ENCODE measurements at places on chromosomes 12 and 14.

- no peak for DNase-seq
These were observed 70.9 kb downstream of the TBK1 start for GRCh38 chr12:64522807-64523206.

DNA sequence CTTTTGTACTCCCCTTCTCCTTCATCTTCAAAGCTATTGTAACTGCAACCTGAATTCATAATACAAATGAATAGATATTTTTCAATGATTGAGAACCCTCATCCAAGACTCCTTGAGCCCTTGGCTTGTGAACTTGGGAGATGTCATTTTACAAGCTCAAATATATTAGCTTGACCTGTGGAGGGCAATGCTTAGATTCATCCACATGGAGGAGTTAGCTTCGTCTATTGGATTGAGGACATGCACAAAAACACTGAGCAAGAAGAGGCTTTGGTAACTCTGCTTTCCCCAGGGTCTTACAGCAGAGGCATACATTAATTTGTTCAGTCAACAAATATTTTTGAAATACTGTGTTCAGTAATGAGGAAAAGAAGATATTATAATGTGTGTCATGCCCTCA, 101.1 kb downstream of the OTOGL start:
- no peak for DNase-seq

DNA sequence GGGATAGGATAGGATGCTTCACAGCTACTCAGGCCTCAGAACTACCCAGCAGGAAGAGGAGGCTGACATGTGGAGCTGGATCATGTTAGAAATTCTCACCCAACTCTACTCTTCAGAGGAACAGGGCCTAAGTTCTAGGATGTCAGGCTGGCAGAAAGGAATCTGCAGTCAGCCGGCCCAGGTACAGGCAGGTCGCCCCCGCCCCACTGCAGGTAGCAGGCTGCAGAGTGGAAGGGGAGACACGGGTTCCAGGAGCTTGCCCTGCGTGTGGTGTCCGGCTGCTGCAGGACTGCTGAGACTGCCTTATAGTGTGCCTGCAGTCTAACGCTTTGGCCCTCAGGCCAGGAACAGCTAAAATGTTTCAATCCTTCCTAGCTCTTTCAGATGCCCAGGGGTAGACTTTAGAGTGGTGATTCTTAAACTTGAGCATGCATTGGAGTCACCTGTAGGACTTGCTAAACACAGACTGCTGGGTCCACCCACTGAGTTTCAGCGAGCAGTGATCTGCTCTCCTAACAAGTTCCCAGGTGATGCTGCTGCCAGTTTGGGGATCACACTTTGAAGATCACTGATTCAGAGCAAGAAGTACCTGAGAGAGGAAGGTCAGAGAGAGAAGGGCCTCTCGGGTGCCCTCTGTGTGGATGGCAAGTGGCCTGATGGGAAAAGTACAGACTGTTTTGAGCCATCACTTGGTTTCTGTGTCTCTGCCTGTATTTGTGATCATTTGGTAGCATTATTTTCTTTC, 153.6 kb downstream of the PPM1H start:
- DNase-seq, result no peak

- no peak for DNase-seq
These were observed 70.6 kb upstream of the ESRRB start for GRCh38 chr14:76305268-76305826.

- DNase-seq, result no peak
These were observed 318.8 kb downstream of the NAV3 start for GRCh38 chr12:78149459-78149858.

DNA sequence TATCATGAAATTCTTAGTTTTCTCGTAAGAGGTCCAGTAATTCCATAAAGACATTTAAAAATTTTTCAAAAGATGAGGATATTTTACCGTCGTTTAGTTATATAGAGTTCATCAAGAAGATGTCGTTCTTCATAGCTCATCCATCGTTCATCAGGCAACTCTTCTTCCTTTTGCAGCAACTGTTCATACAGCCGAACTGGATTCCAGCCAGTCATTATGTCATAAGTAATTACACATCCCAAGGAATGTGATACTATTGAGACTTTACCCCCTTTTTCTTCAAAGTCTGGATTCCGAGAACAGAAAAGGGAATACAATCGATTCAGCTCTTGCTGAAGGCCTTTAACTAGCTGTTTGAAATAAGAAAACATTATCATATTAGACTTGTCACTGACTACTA, 90.3 kb downstream of the DDHD1 start:
- no peak for DNase-seq

DNA sequence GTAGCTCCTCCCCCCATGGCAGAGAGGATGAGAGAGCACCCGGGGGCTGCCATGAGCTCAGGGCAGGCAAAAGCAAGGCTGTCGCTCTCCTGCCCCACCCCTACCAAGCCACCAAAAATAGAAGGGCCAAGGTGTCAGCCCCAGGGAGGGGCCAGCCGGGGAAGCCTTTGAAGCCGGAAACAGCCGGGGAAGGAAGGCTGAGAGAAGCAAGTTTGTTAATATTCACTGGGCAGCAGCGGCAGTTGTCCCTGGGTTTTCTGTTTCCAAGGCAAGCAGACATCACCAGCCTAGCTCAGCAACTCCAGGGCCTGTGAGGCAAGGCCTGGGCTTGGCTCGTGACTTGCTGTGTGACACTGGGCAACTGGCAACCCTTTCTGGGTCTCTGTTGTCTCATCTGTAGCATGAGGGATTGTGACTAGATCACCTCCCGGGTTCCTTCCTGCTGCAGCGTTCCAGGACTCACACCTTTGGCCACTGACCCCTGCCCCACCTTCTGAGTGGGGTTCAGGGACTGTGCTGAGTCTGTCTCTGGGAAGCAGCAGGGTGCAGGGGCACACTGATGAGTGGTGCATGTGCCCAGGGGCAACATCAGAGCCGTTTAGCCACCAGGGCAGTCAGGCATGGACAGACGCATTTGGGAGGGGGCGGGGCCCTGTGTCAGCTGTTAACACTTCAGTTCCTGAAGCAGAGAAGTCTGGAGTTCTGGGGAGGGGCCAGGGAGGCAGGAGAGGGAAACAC, 24.3 kb downstream of the SYNDIG1L start:
- DNase-seq, result peak; percentile 80

GRCh38 chr12:122659579-122659978, 43.6 kb downstream of the HCAR2 start:
- DNase-seq, result no peak

DNA sequence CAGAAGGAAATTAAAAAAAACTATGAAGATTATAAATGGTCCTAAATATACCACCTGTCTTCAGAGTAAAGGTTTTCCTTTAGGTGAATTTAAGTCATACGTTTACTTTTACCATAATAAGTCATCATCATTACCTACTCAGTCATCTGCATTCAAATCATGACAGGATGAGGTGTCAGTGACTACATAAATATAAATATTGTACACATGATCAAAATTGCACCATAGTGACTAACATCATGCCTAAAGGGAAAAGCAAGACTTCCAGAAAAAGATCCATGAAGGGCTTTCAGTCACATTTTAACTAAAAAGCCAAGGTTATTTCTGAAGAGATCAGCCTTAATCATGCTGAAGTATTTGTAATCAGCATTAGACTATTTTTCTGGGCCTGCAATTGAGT, 759.9 kb upstream of the FLRT2 start:
- DNase-seq, result no peak

GRCh38 chr14:22991852-22992251, 9.5 kb upstream of the AJUBA start:
- DNase-seq, result no peak

DNA sequence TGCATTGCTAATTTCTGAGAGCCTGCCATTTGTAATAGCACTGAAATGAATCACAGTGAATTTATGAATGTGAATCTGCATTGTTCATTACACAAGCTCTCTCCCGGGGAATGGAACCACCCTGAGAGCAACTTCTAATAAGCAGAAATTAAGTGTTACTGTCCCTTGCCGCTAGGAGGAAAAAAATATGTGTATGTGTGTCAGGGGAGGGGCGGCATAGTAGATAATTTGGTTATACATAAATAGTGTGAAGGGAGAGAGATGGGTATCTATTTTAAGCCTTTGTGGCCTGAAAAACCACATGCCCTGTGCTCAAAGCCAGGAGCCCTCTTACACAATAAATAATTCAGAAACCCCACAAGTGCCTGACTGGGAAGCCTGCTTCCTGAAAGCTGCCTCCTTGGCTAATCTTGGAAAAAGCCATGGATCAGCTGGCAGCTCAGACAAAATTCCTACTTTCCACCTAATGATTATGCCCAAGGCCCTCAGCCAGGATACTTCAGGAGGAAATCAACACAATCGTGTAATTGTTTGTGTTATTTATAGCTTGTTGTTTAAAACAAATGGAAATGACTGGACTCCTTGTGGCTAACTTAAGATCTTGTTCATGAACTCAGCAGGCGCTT, 366.2 kb upstream of the KITLG start:
- DNase-seq, result no peak

GRCh38 chr12:64610660-64611340, 505 bp downstream of the RASSF3 start:
- DNase-seq, result peak; percentile 70

DNA sequence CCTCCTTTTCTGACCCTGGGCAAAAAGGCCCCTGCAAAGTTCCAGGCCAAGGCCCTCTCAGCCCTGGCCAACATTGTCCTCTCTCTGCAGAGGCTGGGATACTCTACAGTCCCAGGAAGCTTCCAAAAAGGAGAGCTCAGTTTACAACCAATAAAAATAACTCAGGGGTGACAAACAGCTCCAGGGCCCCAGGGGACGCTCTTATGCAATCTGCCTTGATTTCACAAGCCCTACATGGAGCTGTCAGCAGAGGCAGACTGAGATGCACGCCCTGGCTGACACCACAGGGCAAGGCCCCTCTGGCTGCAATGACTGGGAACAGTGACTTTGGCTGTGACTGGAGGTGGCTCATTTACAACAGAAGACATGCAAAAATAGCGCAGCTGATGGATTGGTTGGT, 129.0 kb upstream of the MED13L start:
- DNase-seq, result no peak

- no peak for DNase-seq
These were observed 135.8 kb upstream of the SCAF11 start for GRCh38 chr12:46126050-46126727.

DNA sequence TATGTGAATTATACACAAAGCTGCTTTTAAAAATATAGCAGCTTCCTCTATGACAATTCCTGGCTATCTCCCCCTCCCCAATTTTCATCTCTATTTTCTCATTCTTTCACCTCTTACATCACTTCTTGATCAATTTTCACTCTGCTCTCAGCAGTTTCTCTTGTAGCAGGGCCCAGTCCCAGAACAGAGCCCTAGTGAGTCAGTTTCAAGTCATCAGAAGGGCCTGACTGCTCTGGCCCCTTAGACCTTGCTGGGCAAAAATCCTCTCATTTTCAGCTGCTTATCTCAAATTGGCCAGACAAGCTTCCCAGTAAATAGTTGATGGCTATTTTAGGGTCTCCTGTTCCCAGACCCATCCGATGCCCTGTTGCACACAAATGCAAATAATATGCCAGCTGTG, 101.4 kb downstream of the TTC7B start:
- DNase-seq, result no peak

GRCh38 chr12:95380997-95381786, 92.8 kb upstream of the METAP2 start:
- no peak for DNase-seq

DNA sequence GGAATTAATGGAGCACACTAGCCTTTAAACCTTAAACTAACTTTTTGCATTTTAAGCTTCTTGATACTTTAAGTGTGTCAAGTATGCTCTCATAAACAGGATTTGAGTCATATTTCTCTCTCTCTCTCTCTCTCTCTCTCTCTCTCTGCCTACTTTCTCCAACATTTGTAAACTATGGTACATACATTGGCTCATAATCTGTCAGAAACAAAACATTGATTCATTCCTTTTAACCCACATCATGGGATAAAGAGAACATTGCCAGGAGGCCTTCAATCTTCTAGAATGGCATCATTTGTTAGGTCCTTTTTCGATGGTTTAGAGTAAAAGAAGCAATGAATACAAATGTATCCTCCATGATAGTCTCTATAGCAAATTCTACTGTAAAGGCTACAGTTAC, 81.6 kb upstream of the RERGL start:
- DNase-seq, result no peak

- no peak for DNase-seq
These were observed 109.3 kb downstream of the NAV3 start for GRCh38 chr12:77940011-77940423.

GRCh38 chr12:77406219-77406905, 341.0 kb upstream of the E2F7 start:
- DNase-seq, result no peak

- DNase-seq, result no peak
These were observed 9.3 kb upstream of the ESR2 start for GRCh38 chr14:64303471-64303917.

DNA sequence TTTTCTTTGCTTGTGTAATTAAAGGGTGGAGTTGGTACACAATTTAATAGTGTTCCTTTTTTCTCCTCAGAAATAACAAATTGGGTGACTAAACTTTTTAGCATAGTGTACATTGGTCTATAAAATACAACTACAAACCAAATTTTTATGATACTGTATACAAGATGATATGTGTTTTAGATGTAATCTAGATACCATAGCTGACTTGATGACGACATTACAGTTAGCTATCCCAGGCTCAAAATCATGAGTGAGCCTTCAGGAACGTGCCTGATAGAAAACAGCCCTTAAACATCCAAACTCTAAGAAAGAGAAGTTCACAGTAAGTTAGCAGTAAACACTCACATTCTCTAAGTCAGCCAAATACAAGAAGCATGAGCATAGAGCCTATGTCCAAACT, 99.0 kb upstream of the SSTR1 start:
- no peak for DNase-seq

DNA sequence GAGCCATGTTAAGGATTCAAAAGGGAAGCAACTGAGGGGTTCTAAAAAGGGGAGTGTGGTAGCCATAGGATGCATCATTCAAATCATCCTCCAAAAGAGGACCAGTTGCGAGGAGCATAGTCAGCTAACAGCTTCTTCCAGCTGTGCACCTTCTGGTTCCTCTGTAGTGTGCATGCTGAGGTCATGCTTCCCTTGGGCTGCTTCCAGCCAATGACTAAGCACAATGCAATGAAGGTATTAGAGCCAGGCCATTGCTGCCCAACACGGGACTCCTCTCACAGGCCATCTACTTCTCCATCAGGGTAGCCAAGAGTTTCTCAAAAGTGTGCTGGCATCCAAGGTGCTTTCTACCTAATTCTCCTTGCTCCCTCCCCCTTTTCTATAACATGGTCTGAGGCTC, 69.2 kb upstream of the ARID2 start:
- no peak for DNase-seq

GRCh38 chr12:46153268-46153872, 115.5 kb downstream of the SLC38A1 start:
- no peak for DNase-seq

Measured in activated CD4-positive, alpha-beta T cell treated with anti-CD3 and anti-CD28 coated beads, Interleukin-2, amount 10 ng/mL, durations not matched to agents 7 days and 5 days (primary cell).